ENCODE measurements at places on chromosomes 1 and 21.

DNA sequence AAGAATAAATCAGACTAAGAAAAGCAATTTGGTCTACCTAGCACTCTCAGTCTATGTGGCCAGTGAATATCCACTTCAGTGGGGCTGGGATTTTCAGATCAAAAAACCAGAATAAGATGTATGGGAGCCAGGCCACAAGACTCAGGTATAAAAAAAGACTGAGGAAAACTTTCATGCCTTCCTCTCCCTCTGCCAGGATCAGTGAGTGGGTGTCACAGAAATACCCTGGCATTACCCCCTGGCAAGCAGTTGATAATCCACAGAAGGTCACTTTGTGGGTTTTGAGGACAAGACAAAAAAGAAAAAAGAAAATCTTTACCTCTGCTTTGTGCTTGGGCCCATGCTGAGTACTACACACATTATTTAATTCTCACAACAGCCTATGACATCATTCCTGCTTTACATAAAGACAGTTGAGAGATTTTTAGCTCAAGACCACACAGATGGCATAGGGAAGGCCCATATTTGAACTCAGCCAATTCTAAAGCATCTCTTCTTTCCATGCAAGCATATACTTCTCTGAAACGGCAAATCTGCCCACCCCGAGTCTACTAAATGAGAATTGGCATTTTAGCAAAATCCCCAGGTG is 57.6 kb downstream of the DESI2 start:
- DNase-seq, result no peak

GRCh38 chr1:209723756-209724693 is 19.4 kb downstream of the HSD11B1 start:
- DNase-seq, result no peak

DNA sequence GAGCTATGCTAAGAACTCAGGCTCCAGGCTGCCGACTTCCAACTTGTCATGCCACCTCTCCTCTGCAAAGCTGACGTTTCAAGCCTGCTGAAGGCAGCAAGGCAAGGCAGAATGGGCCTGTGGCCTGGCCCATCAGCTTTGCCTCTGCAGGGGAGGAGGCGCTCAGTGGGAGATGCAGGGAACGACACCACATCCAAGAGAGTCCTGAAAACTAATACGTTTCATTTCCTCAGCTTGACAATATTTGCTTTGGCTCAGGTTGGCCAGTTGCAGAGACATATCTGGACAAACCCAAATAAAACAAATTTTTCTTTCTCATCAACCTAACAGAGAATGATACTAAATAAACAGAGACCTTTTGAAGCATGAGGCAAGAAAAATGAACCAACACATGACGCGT is 35.3 kb downstream of the BEND5 start:
- DNase-seq, result no peak

DNA sequence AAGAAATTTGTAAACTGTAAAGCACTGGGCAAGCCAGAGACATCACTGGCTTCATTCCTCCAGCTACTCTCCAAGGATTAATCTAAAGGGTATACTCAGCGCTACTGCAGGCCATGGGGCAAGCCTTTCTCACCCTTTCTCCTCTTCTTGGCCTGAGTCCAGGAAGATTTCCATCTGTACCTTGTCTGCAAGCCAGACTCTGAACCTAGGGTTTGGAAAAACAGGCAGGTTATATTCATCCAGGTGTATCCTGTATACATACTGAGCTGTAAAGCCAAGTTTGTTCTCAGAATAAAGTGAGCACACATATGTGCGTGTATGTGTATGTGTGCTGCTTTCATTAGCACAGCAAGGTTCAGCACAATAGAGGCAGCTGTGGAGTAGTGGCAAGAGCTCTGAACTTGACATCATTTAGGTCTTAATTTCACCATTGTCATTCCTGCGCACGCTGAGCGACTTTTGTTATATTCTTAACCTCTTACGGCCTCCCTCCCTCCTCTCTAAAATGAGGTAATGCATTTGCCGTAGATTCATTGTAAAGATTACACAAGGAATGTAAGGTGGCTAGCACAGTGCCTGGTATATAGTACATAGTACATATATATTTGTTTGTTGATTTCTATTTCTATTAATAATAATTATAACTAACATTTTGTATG is 128.1 kb upstream of the JUN start:
- no peak for DNase-seq

DNA sequence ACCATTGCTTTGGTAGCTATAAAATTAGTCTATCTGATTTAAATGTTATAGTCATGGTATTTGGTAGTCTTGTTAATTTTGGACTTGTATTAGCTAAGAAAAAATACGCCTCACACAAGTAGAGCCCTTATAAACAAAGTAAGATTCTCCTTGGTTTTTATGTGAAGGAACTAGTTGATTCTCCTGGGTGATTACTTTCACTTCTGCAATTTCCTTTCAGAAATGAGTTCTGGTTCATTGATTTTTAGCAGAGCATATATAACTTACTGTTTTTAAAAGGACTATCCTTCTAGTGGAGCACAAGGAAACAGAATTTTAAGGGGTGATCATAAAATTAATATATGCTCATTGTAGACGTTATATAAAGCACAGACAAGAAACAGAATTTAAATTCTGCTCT is 120.1 kb downstream of the BACH1 start:
- no peak for DNase-seq

- DNase-seq, result no peak
Measured at GRCh38 chr1:213934649-213935048, 53.1 kb upstream of the PROX1 start.
